H1 (cell line): ENCODE measurements at places on chromosomes 4 and X.

GRCh38 chr4:137614491-137614890 is 82.2 kb upstream of the PCDH18 start:
- DNase-seq, result no peak

GRCh38 chrX:154049209-154050112 is 29.8 kb upstream of the IRAK1 start:
- DNase-seq, result no peak

GRCh38 chr4:53050361-53050774 is 188.3 kb downstream of the RASL11B start:
- DNase-seq, result no peak

DNA sequence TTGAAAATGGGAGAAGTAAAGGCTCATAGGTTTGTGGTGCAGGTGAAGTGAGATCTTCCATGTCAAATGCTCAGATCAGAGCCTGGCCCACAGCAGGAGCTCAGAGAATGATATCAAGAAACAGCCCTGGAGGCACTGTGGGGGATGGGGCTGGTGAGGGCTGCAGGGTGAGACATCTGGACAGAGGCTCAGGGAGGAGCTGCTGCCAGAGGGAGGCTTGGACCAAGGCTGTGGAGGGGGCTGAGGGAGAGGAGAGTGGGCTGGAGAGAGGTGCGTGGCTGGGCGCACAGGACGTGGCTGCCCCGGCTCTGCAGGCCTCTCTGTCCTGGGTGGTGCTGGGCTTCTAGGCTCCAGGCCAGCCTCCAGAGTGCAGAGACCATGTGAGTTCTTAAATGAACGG is 5.6 kb downstream of the SORCS2 start:
- no peak for DNase-seq

- no peak for DNase-seq
Observed at GRCh38 chr4:11189756-11190155, 238.9 kb downstream of the HS3ST1 start.

DNA sequence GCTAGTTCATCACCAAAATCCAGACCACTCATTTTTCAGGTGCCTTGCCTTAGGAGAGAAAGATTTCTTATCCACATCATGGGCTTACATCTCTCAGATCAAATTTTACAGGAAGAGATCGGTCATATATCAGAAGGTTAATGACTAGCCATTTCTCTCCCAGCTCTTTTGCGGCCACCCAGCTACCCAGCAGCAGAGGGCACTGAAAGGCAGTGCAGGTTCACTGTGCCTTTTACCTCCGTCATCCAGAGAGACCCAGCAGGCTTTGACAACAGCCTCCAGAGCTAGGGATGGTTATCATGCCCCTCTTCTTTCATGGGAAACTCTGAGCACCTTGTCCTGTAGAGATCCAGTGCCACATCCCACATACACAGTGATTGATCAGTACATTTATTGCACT is 384.8 kb downstream of the AFF2 start:
- no peak for DNase-seq

- no peak for DNase-seq
Observed at GRCh38 chrX:129665916-129666644, 11.3 kb upstream of the APLN start.

- peak; percentile 56 for DNase-seq
Observed at GRCh38 chrX:40175511-40176350, 78.0 kb upstream of the BCOR start.

DNA sequence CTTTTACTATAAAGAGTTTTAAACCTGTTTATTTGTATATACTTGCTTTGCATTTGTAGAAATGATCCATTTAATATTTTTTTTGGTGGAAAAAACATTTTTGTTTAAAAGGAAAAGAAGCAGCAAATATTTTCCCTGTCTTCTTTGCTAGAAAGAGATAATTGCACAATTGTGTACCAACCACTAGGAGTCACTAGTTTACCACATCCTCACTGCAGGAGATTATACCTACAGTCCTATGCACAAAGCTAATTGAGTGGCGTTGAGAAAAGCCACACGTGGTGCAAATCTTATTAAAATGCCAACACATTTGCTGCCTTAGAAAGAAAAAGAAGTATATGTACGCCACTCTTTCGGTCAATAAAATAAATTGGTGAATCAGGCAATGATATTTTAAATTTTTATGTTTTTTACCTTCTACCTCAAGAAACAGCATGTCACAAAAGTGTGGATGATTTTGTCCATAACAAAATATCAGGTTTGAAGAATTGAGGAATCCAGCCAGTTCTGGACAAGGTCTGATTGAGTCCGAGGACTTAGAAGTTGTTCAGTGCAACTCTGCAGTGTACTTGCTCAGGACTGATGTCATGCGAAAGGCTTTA is 102.9 kb downstream of the GRXCR1 start:
- no peak for DNase-seq

- DNase-seq, result no peak
Observed at GRCh38 chr4:26874110-26874509, 13.5 kb downstream of the STIM2 start.

GRCh38 chr4:36285784-36286480 is 4.5 kb downstream of the DTHD1 start:
- DNase-seq, result no peak

GRCh38 chr4:153074486-153074885 is 129.8 kb upstream of the TRIM2 start:
- DNase-seq, result no peak

DNA sequence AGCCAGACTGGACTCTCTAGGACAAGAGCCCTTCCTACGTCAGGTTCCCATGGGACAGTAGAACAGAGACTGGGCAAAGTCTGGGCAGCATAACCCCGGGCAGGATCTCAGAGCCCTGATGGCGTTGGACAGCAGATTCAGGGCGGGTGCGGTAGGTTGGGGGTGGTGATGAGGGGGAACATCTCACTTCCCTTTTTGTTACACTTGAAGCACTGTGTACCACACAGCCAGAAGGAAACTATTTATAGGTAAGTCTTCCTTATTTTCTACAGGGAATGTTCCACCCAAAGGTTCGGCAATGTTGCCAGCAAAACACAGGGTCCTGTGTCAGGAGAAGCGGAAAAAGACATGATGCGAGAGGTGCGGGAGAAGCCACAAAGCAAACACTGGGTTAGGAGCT is 54.3 kb downstream of the TSC22D3 start:
- DNase-seq, result no peak

- DNase-seq, result no peak
Observed at GRCh38 chr4:25343671-25344070, 31.1 kb downstream of the ZCCHC4 start.

- DNase-seq, result no peak
Observed at GRCh38 chr4:147102596-147102995, 156.9 kb upstream of the TTC29 start.

- DNase-seq, result no peak
Observed at GRCh38 chrX:19576742-19577141, 61.4 kb upstream of the MAP3K15 start.

DNA sequence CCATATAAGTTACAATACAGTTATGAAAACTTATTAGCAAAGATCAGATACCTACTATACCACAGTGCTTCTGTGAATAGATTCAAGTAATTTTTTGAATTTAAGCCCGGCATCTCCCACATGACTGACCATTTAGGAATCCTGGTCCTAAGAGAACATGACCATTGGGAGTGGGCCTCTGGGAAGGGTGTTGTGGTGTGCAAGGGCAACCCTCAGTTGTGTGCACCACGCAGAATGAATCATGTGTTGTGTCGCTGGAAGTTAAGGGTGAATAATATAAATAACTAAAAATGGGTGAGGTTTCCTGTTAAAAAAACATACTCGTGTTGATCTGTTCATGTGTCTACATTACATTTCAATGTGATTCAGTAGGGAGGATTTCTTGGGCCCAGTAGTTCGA is 15.5 kb downstream of the CPE start:
- DNase-seq, result no peak

GRCh38 chrX:128698573-128699181 is 646.5 kb upstream of the ACTRT1 start:
- no peak for DNase-seq

DNA sequence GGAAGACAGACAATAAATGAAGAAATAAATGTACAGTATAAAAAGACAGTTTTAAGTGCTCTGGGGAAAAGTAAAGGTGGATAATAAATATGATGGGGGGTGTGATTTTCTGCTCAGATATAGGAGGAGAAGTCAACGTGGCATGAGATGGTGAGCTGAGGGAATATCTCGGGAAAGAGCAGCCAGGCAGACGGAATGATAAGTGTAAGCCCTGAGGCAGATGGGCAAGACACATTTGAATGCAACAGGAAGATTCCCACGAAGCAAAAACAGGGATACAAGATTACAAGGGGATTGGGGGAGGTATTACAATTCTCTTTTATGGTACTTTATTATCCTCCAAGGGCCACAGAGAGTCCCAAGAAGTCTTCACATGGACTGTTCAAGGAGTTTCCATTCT is 11.1 kb downstream of the ANXA3 start:
- no peak for DNase-seq

DNA sequence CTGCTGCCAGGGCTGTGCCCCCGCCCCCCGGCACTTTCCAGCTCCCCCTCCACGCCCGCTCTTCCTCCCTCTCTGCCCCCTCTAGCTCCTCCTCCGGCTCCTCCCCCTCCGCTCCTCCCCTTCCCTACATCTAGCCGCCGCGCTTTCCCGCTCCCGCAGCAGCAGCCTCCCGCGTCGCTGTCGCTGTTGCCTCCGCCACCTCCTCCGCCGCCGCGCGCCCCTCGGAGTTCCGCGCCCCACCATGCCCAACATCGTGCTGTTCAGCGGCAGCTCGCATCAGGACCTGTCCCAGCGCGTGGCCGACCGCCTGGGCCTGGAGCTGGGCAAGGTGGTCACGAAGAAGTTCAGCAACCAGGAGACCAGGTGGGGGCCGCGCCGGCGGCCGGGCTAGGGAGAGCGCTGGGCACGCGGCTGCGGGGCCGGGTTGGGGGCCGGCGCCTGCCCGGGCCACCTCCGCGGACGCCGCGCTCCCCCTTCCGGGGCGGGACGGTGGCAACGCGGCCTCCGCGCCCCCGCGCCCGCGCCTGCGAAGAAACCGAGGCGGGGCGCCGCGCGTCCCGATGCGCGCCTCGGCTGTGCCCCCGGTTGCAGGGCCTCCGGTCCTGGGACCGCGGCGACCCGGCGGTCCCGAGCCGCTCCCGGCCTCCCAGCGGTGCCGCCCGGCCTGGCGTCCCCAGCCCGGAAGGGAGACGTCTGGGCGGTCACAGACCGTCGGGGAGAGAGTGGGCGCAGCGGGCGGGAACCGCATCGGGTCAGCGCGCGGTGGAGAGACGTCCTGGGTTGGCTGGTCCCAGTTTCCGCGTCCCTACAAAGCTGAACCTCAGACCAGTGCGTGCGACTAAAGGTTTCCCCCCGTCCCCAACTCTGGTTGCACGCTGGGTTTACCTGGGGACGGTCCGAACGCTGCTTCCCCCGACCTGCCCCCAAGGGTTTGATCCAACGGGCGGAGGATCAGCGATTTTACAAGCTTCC is at the start of gene PRPS2:
Gene PRPS2 (plus strand): TSS at position 156 of the 972 bp plus-strand sequence. CDS start 86 bp downstream, at position 242.
- peak; percentile 76 for DNase-seq

GRCh38 chr4:186685767-186686183 is 37.9 kb downstream of the FAT1 start:
- no peak for DNase-seq

DNA sequence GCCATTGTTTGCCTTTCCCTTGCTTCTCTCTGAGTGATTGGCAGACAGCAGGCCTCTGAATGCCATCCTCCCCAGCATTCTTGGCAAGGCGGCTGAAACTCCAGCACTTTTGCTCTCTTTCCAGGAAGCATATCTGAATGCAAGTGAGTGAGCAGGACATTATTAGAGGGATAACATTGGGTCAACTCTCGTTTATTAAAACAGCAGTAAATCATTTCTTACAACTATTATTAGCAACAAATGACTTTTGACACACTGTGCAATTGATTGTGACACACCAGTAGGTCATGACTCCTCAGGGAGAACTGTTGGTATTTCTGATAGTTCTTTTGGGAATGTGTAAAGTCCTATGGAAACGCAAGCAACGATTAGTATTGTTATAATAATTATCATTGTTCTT is 103.8 kb downstream of the EFNB1 start:
- DNase-seq, result no peak

GRCh38 chr4:124290678-124291077 is 421.9 kb downstream of the ANKRD50 start:
- DNase-seq, result no peak

DNA sequence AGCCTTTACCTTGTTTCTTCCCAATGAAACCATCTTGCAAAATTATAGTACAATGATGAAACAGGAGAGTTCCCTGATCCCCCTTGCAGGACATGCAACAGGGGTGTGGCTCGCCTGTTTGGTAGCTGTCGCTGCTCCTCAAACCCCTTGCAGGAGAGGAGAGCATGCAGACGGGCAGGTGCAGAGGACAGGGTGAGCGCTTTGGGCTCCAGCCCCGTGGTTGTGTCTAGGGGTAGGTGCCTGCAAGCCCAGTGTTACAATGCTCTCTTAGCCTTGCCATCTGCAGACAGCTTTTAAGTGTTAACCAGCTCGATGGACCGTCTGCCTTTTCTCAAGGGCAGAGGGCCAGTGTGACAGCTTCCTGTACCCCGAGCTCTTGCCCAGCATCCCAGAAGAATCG is 102.0 kb downstream of the TAB3 start:
- no peak for DNase-seq

DNA sequence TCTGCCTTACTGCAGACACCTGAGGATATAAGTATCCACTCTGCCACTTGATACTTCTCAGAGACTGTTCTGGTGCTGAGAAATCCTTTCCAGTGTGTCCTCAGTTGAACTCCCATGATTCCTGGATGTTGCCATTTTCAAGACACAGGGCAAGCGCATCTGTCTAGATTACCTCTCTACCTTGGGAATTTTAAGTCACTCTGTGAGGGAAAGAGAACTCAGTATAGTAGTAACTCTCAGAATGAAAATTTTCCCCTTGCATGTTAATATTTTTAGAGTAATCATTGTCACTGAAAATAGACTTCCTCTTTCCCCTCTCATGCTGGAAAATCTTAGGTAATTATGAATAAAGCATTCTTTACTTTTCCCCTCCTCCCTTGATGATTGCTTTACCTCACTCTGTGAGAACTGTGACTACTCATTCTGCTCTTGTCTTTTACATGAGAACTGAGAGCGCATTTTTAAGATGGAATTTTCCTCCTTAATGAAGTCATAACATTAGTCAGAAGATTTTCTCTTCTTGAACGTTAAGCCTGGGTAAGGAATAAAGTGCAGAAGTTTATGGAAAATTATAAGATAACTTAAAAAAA is 45.0 kb downstream of the TET2 start:
- DNase-seq, result no peak

- DNase-seq, result no peak
Observed at GRCh38 chrX:57447856-57448255, 144.0 kb upstream of the ZXDB start.

GRCh38 chr4:181646864-181647263 is 596.3 kb upstream of the TENM3 start:
- no peak for DNase-seq
